Kasumi-1 (cell line): ENCODE measurements at places on chromosomes 1 and 21.
A peak's percentile ranks its signal among the peaks of the same experiment; 100 is the strongest.

DNA sequence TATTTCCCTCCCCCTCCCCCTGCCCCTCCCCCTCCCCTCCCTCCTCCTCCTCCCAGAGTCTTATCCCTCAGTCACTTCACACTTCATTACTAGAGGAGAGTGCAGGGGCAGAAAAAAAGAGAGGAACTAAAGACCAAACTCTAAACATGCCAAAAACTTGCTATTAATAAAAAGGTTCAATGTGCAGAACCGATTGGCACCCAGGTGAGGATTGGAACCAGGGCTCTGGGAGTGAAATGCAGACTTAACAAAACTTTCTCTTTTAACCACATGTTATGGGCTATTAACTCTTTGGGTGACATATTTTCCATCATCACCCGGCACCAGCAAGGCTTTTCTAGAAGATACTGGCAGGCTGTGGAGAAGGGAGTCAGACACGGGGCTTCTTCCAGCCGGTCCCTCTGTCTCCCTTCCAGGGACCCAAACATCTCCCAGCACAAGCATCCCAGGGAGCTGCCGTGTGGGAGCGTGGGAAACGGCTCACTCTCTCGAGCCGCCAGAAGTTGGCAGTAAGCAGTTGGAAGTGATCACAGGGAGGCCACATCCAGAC lies 13.6 kb downstream of the NID1 start:
- DNase-seq: no peak

GRCh38 chr1:183780159-183780558 lies 24.8 kb upstream of the RGL1 start:
- no peak for DNase-seq

DNA sequence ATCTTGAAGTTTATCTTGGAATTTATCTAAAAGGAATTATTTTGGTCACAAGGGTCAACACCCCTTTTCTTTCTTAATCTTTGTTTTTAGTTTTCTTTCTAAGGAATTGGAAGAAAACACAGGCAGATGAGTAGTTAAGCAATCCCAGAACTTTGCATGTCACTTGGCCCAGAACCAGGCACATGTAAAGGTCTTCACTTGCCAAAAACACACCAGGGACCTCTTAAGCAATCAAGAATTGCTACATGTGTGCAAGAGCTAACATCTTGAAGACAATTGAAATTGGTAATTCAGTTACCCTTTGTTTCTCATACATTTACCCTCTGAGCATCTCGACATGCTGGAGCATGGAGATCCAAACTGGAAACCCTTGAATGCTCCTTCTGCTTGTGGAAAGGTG lies 114.2 kb downstream of the ZC3H11B start:
- no peak for DNase-seq

GRCh38 chr1:8063298-8064036 lies 37.4 kb upstream of the ERRFI1 start:
- no peak for DNase-seq

DNA sequence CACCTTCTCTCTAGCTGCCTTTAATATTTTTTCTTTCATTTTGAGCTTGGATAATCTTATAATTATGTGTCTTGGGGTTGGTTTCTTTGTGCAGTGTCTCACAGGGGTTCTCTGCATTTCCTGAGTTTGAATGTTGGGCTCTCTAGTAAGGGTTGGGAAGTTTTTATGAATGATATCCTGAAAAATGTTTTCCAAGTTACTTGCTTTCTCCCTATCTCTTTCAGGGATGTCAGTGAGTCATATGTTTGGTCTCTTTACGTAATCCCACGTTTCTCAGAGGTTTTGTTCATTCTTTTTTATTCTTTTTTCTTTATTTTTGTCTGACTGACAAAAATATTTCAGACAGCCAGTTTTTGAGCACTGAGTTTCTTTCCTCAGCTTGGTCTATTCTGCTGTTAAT lies 55.4 kb upstream of the CCDC190 start:
- DNase-seq: no peak

GRCh38 chr1:24717887-24718650 lies 27.2 kb upstream of the CLIC4 start:
- DNase-seq: no peak

DNA sequence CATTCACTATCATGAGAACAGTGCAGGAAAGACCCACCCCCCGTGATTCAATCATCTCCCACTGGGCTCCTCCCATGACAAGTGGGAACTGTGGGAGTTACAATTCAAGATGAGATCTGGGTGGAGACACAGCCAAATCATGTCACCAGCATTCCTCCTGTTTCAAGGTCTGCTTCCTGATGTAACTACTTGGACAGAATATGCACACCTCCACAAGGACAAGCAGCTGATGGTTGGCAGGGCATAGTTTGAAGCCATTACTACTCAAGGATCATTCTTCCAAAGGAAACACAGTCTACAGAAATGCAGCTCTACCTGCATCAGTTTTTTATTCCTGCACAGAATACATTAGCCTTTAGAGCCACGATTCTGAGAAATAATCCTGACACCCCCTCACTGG lies 28.5 kb upstream of the RNF2 start:
- no peak for DNase-seq

- no peak for DNase-seq
Measured at GRCh38 chr1:246809473-246809872, 85.3 kb downstream of the SCCPDH start.

DNA sequence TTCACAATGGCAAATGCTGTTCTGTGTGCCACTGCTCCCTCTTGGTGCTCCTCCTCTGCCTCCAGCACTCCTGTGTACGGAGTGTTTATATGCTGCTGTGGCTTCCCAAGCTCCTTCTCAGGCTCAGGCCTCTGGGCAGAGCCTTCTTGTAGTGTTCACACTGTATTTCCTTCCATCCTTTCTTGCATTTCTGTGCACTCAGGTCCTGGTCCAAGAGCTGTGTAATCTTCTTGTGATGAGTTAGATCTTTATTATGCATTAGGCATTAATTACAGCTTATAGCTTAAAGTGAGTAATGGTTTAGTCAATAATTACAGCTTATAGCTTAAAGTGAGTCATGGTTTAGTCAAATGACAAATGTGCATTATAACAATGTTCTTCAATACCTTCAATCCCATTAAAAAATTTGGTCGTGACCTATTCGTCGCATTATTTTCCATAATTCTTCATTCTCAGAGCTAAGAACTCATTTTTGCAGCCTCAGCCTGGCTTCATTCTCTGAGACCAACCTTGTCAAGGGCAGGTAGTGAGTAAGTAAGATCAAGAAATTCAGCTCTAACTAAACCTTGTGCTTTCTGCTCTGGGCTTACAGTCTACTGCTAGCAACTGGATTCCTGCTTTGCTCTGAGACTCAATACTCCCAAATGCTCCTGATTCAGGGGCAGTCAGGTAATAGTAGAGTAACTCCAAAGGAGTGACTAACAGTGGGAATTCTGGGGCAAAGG lies 154.5 kb upstream of the SPAG17 start:
- no peak for DNase-seq

DNA sequence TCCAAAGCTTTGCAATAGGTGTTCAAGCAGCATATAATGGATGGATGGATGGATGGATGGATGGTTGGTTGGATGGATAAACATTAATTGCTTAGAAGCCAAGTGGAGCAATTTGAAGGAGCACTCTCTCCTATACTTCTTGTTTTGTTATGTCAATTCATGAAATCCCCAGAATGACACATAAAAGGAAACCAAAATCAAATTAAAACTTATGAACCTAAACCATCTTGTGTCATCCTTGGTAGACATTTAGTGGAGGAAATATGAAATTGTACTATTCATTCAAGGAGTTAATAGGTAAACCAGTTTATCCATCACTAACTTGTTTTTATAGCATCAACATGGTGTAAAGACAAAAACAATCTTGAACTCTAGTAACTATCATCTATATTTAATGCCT lies 122.5 kb downstream of the NR5A2 start:
- DNase-seq: no peak

DNA sequence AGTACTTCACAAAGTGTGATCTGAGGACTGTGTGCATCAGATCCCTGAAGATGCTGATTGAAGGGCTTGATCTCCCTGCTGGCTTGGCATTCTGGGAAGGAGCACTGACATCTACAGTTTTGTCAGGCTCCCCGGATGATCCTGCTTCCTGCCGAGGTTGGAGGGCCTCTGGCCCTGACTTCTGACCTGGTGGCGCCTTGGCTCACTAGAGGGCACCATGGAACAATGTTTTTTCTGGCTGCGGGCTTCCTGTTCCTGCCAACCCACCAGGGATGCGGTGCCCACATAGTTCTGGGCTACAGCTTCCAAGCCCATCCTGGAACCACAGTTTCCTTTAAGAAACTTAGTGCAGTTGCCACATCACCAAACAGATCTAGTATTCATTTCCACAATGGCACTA lies 38.8 kb upstream of the RASAL2 start:
- peak; percentile 49 for DNase-seq

- DNase-seq: no peak
Measured at GRCh38 chr21:24737296-24737850, 869.9 kb downstream of the MRPL39 start.

DNA sequence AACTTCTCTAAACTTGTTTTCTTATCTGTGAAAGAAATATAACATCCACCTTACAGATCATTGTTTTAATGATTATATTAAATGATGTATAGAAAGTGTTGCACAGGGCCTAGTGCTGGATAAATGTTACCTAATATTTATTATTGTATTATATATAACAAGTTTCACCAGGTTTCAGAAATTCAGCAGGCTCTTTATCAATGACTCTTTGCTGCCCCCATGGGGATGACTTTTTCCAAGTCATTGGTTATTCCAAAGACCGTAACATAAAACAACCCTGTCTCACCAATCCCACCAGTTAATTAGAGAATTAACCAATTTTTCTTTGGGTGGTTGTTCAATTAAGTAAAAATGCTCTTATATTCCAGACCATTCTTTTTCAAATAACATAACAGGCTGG lies 7.3 kb upstream of the DEDD start:
- peak; percentile 66 for DNase-seq

DNA sequence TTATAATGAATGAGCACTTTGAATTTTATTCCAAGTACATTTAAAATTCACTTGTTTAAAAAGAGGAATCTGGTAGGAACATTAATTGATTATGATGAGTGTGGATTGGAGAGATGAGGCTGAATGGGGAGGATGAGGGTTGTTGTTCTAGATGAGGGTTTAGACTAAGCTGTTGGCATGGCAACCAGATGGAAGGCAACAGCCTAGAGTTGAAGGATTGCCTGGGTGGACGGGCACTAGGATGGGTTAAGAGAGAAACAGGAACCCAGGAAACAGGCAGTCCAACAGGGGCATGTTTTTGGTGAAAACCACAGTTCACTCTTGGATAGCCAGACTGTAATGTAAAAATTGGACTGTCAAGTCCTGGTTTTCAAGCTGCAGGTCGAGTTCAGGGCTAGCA lies 125.5 kb downstream of the CHRM3 start:
- DNase-seq: no peak

GRCh38 chr1:156577550-156577949 lies 2.0 kb upstream of the TTC24 start:
- DNase-seq: no peak

DNA sequence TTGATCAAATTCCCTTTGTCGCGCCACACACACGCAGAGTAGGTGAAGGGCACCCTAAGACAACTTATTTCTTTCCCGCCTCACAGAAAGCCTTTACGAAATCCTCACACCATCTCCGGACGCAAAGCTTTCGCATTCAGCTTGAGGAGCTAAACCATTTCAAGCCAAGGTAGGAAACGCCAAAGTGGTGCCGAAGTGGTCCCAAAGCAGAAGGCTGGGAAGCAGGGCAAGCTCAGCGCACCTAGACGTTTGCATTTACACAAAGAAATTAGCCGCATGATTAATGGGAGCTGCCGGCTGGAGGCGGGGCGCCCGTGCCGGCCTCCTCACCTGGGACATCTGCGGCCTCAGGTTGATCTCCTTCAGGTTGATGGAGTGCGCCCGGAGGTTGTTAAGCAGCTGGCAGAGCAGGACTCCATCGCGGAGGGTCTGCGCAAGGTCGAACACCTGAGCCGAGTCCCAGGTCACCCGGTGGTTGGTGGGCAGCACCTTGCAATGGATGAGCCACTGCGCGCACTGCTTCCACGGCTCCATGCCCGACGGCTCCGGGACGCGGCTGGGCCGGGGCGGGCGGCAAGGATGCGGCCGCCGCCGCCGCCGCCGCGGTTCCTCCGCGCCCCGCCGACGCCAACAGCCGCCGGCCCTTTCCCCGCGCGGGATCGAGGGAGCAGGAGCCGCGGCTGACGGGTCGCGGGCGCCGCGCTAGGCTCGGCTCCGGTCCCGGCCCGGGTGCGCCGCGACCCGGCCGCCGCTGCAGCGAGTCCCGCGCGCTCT lies 457 bp downstream of the VAV3 start:
- peak; percentile 48 for DNase-seq

GRCh38 chr1:117312453-117313138 lies 54.7 kb upstream of the MAN1A2 start:
- peak; percentile 44 for DNase-seq

- no peak for DNase-seq
Measured at GRCh38 chr1:178371235-178371634, 125.5 kb downstream of the CLEC20A start.

DNA sequence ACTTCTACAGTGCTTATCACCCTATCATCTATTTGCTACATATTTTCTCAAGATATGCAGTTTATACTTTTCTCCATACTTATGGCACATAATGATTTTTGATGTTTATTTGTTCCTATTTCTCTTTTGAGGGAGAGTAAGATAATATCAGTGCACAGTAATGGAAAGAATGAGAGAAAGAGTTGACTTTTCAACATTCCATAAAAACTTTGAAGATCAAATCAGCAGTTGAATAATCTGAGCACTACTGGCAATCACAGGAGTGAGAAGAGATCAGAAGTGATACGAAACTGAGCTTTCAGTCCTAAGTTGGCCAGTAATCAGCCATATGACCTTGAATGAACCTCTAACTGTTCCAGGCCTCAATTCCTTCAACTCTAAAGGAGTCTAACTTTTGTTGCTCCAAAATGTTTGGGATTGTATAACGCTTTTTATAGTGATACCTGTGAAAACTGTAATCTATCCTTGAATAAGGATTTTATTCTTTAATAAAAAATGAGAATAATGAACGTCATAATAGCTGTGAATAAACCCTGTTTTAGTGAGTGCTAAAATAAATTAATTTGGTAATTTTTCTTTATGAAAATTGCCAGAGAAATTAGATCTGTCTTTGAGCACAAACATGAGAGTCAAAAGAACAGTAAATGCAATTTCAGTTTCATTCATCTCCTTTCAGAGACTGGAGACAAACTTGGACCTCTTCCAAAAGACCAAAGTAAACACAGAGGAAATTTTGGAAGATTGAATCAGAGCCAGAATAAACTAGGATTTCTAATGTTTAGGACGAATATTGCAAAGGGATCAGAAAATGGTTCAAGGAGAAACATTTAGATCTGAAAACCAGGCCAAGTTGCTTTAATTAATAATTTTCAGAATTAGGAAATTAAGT lies 309.9 kb downstream of the ADGRL2 start:
- no peak for DNase-seq

- no peak for DNase-seq
Measured at GRCh38 chr1:160367516-160367900, 637 bp downstream of the NHLH1 start.

- DNase-seq: peak; percentile 17
Measured at GRCh38 chr1:152497273-152497672, 13.3 kb upstream of the LCE5A start.

GRCh38 chr1:51518033-51518585 lies 957 bp downstream of the EPS15 start:
- DNase-seq: peak; percentile 74
